ENCODE measurements at places on chromosomes 16 and 17.

- DNase-seq, result no peak
These were observed 88.8 kb downstream of the MGAT5B start for GRCh38 chr17:76956846-76957540.

DNA sequence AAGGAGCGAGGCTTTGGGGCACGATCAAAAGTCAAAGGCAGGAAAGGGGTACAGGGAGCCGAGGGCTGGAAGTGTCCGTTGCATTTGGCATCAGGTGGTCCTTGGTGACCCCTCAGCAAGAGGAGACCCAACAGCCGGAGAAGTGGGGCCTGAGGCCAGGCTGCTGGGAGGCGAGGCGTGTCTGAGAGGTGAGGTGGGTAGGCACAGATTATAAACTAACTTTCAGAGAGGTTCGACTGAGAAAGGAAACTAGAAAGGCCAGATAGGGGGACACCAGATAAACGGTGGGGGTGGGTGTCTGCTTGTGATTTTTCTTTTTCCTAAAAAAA lies 3.6 kb downstream of the PECAM1 start:
- no peak for DNase-seq

DNA sequence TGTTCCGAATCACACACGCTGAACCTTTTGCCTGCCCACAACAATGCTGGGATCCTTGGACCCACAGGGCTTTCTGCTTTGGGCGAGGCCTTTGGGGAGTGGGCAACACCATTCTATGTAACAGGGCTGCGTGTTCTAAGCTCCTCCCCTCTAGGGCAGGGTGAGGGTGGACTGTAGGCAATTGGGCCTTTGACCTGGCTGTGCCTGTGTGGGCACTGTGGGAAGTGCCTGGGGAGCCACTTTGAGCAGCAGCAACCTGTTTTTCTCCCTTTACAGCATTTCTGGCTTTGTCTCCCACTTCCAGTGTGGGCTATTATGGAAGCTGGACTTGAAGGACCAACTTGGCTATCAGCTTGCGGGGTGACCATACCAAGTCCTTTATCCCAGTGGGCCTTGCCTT lies 128.9 kb upstream of the WSCD1 start:
- no peak for DNase-seq

DNA sequence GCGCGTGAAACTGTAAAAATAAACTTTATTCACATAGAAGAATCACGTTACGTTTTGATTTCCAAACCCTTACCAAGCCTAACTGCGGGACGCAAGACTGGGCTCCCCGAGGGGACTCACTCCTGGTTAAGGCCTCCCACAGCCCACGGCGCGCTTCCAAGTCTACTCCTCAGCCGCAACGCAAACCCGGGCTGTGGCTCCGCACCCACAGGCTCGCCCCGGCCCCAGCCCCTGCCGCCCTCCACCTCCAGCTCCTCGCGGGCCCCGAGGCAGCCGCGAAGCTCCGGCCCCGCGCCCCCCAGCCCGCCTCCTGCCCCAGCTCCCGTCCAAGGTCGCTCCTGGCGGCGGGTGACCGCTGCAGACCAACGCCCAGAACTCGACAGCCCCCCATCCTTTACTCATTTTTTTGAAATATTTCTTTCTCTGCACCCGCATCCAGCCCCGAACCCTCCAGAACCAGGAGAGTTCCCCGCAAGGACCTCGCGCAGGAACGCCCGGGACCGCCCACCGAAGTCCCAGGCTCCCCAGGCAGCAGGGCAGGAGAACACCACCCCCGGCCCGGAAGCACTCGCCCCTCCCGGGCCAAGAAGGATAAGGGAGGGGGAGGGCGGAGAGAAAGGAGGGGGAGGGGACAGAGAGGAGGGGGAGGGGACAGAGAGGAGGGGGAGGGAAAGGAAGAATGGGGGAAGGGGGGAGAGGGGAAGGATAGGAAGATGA lies 912 bp downstream of the USP22 start:
- peak; percentile 35 for DNase-seq

DNA sequence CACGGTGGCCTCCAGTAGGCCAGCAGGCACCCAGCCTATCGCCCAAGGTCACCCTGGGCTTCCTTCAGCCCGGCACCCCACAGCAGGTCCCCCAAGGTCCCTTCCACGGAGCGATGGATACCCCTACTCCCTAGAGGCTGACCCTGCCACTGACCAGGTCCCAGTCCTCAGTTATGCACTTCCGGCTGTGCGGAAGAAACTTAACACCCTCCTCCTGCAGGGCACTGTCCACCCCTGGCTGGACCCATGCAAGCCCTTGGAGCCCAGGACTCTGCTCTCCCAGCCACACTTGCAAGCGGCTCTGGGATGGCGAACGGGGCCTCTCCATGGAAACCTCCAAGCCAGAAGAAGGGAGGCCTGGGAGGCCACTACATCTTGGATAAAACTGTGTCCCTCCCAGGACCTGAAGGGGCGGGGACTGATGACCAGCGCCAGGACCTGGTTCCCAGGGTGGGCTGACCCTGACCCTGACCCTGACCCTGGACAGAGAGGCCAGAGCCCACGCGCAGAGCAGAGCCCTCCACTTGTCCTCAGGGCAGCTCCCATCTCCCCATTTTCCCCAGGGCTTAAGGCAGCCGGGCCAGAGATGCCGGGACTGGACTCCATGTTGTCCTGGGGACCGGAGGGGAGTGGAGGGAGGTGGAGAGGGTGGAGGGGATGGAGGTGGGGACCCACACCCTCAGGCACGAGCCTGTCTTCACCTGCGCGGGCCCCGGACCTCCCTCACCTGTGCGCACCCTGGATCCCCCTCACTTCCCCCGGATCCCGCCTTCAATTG lies 734 bp downstream of the CEP131 start:
- DNase-seq, result no peak

GRCh38 chr17:64058621-64059020 lies 38.2 kb upstream of the ICAM2 start:
- no peak for DNase-seq

DNA sequence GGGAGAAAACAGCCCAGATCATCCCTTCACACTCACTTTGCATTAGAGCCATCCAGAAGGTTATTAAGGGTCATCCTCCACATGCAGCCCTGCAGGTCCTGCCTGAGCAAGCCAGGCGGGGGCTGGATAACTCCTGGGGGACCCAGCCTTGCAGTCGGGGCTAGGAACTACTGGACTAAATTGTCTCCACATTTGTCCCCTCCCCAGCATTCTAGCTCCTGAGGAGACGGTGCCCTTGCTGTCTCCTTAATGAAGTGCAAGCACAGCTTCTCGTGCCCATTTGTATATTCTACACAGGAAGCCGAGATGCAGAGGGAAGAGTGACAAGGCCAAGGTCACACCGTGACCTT lies 185.2 kb downstream of the C16orf95 start:
- DNase-seq, result no peak

- DNase-seq, result no peak
These were observed 501.6 kb upstream of the PSMD7 start for GRCh38 chr16:73794994-73795393.
